ENCODE measurements at places on chromosomes 1 and 21.

GRCh38 chr21:36323032-36323431 is 3.0 kb downstream of the MORC3 start:
- DNase-seq, result no peak

GRCh38 chr1:87757676-87758075 is 429.0 kb downstream of the LMO4 start:
- DNase-seq, result no peak

DNA sequence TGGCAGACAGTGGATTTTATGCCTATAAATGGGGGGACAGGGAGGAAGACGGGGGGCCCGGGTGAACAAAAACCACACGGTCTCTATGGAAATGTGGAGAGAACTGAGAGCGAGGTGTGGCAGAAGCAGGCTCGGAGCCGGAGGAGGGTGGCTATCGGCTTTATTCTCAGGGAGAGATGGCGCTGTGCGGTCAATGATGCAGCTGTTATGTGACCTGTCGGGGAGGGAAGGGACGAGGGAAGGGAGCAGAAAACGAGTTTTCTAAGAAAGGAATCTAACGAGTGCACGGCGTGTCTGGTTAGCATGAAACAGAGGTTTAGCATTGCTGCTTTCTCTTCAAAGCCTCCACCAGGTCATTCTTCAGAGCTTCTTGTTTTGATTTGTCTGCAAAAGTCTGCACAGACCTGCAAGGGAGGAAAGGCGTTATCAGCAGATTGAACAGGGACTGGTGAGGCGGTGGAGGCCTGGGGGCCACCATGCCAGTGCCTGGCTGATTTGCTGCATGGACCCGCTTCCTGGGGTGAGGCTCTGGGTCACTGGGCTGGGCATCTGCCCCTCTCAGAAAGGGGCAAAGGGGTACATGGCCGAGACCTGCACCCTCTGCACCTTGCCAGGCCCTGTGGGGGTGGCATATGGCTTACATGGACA is 27.2 kb downstream of the SLC66A1 start:
- no peak for DNase-seq

DNA sequence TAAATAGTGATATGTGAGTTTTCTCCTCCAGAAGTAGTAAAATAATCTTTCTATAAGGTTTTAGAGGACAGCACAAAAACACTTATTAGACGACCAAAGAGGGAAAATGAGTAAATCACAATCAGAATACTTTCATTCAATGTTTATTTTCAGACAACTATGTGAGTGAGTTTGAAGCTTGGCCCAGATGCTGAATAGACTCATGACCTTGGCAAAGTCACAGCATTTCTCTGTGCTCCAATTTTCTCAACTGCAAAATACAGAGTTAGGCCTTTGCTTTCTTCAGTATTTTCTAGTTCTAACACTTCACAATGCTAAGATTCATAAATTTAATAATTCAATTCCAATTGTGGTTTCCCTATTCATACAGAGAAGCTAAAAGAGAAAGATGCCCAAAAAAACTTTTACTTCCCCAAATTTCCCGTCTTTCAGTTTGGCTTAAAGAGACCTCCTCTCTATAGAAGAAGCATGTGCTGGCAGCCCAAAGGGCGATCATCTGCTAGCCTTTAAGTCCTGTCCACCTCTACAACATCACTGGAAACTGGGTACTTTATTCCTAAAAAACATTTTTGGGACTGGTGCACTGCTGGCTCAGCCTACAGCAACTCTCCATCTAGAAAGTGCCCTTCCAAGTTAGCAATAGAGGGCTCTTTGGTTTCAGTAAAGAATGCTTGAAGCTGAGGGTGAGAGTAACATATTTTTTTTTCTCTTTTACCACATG is 116.8 kb upstream of the GORAB start:
- no peak for DNase-seq

- no peak for DNase-seq
These were observed 36.7 kb upstream of the TMEM222 start for GRCh38 chr1:27285274-27285660.

GRCh38 chr1:54853793-54854370 is 33.1 kb downstream of the DHCR24 start:
- DNase-seq, result no peak

GRCh38 chr1:100622506-100622905 is 84.6 kb downstream of the GPR88 start:
- no peak for DNase-seq

- DNase-seq, result no peak
These were observed 11.2 kb upstream of the CLDN8 start for GRCh38 chr21:30227128-30227527.

DNA sequence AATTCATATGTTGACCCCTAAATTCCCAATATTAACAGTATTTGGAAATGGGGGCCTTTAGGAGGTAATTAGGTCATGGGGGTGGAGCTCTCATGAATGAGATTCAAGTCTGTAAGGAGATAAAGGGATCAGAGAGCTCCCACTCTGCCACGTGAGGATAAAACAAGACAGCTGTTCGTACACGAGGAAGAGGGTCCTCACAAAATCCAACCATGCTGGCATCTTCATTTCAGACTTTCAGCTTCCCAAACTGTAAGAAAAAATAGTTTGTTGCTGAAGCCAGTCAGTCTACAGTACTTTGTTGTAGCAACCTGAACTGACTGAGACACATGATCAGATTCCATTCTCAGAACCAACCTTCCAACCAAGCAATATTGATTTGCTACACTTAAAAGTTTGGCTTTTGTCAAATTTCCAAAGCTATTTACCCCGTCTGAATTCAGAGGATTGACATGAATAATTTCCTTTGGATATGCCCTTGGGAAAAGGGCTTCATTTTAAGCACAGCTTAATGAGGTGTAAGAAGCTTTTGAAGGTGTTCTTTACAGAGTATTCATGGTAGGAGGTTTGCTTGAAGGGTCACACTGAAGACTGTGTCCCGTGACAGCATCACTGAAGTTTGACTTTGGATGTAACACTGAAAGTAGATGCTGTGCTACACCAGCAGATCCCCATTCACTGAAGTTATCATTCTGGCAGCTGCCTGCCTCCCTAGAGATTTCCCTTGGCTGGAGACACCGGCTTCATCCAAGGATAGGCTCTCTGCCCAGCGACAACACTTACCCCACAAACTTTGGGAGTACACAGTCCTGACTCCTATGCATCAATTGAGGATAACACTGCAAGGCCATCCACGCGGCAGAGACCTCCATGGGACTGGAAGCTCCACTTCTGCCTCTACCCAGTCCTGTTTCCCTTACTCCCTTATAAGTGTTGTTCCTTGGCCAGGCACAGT is 4.9 kb upstream of the OMA1 start:
- DNase-seq, result no peak

- no peak for DNase-seq
These were observed 417.6 kb downstream of the PTPRU start for GRCh38 chr1:29653886-29654450.

GRCh38 chr1:24435782-24436365 is 20.3 kb downstream of the NIPAL3 start:
- DNase-seq, result no peak

DNA sequence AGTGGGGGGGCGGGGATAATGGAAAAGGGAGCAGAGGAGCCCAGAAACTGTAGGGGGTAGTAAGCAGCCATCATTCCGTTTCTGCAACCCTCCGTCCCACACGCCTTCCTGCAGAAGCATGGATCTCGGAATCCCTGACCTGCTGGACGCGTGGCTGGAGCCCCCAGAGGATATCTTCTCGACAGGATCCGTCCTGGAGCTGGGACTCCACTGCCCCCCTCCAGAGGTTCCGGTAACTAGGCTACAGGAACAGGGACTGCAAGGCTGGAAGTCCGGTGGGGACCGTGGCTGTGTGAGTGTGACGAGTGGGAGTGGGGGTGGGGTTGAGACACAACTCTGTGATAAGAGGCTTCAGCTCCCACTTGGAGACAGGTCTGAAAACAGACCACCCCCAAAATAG is 706 bp downstream of the CREB3L4 start:
- no peak for DNase-seq

GRCh38 chr21:37553078-37553481 is 186.5 kb downstream of the DYRK1A start:
- no peak for DNase-seq

DNA sequence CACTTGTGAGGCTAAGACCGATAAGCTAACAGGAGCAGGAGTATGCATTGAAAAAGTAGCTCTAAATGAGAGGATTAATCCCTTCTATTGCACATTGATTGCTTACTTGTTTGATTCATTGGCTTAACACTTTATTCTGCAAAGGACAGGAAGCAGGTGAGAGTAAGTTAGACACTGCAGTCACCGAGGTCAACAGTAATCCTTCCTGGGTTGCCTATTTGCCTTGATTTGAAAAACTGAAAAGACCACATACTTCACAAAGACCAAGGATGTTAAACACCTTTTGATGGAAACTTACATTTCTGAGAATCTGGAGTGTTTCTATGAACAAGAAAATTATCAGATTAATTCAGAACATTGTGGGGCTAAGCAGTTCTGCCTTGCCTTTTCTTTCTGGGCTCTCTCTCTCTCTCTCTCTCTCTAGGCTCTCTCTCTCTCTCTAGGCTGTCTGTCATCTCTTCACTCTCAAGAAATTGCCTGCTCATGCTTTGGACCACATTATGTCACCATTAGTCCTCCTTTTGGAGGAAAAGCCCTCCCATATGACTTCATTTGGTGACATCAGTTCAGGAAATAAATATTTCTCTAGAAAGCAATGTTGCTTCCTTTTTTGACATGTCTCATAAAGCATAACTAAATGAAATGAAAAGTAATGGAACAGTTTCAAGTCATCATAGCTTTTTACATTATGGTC is 103.8 kb downstream of the TNFSF18 start:
- DNase-seq, result no peak

DNA sequence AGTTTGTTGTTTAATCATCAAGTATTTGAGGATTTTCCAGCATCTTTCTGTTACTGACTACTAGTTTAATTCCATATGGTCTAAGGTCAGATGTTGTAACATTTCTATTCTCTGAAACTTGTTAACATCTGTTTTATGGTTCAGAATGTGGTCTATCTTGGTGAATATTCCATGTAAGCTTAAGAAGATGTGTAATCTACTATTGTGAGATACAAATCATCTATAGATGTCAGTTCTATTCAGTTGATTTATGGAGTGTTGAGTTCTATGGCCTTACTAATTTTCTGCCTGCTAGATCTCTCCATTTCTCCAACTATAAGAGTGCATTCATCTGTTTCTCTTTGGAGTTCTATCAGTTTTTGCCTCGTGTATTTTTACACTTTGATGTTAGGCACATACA is 31.5 kb downstream of the WARS2 start:
- DNase-seq, result peak; percentile 19

DNA sequence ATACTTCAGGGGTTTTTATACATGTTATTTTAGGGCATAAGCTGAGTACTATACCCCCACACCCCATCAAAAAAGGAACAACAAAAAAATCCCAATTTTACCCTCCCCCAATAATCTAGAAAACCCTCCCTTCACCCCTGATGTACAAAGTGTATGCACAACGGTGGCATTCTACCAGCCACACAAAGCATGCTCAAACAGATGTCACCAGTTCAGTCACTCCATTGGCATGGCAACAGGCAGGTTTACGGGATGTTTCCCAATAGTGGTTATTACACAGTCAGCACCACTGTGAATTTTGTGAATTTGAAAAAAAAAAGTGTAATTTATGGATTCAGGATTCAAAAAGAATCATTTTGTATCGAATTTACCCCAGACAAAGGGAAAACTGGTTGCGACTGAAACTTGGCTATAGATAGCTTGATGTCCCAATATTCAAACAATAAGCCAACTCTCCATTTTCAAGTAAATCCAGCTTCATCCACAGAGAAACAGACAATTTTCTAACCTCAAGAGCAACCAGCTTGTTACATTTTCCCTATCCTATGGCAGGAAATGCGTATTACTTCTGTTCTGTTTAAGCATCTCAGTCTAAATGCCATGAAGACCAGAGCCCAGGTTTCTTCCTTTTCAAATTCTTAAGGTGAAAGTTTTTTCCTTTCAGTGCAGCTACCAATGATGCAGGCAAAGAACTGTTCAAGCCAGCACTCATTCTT is 34.0 kb upstream of the SLC45A3 start:
- DNase-seq, result peak; percentile 14

GRCh38 chr1:210364479-210364878 is 35.8 kb downstream of the HHAT start:
- DNase-seq, result no peak

GRCh38 chr1:24048205-24048869 is 63.6 kb downstream of the MYOM3 start:
- no peak for DNase-seq

GRCh38 chr1:201391651-201392511 is 7.2 kb downstream of the LAD1 start:
- no peak for DNase-seq

DNA sequence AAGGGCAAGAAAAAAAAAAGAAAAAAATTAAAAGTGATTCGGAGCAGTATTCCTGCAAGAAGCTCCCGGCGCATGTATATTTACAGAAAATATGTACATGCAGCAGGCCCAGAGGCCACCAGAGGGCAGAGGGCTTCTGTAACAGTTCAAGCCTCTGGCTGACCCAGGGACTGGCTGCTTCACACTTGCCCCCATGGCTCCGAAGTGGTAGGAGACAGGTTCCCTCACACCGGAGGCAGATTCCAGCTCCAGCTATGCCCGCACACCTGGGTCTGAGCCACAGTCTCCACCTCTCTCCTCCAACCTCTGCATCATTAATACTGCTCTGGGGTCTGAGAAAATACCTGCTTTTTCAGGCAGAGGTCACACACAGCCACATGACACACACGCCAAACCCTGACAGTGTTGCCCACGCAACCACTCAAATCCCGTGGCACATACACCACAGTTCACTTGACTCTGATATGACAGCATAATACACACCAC is 2.2 kb upstream of the ARHGAP30 start:
- no peak for DNase-seq

GRCh38 chr1:107648071-107648470 is 316.9 kb downstream of the VAV3 start:
- DNase-seq, result no peak

DNA sequence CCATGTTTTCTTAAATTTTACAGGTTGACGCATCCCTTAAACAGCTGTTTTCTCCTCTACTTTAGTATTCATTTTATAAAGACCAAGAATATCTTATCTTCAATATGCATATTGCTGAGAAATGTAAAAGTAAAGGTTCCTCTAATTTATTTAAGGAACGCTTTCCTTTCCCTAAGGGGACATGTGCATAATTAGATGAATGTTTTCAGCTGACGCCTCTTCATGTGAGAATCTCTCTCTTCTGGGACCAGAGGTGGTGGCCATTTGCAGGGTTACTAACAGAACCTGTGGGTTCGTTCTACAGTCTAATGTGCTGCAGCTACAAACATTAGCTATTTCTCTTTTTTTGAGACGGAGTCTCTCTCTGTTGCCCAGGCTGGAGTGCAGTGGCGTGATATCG is 147.7 kb upstream of the L1TD1 start:
- DNase-seq, result no peak

DNA sequence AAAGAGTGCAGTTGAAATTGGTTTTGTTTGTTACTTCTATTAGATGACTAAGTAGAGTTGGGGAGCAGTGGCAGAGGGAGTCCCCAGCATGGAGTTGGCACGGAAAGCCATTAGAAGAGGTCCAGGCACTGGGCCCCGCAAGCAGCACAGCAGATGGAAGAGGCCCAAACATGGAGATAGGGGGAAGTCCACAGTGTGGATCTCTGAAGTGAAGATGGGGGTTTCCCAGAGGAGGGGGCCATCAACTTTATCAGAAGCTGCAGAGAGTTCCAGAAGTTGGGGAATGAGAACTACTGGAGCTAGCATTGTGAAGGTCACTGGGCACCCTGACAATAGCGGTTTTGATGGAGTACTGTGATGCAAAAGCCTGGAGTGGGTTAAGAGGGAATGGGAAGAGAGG is 30.6 kb downstream of the PAFAH2 start:
- no peak for DNase-seq
